ENCODE measurements at places on chromosomes 11 and 22.

DNA sequence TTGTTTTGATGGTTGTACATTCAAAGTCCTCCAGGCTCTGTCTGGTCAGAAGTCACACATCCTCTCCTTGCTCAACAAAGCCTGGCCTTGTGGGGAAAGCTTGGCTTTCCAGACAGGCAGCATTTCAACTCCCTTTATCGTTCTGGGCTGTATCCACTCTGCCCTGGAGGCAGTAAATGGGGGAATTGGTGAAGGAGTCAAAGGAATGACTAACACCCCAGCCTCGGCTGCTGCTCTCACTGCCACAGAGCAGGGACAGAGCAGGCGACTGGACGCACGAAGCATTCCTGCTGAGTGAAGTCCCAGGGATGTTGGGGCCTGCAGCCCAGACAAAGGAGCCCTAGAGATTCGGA, 52.8 kb downstream of the WNT11 start:
- no peak for DNase-seq

DNA sequence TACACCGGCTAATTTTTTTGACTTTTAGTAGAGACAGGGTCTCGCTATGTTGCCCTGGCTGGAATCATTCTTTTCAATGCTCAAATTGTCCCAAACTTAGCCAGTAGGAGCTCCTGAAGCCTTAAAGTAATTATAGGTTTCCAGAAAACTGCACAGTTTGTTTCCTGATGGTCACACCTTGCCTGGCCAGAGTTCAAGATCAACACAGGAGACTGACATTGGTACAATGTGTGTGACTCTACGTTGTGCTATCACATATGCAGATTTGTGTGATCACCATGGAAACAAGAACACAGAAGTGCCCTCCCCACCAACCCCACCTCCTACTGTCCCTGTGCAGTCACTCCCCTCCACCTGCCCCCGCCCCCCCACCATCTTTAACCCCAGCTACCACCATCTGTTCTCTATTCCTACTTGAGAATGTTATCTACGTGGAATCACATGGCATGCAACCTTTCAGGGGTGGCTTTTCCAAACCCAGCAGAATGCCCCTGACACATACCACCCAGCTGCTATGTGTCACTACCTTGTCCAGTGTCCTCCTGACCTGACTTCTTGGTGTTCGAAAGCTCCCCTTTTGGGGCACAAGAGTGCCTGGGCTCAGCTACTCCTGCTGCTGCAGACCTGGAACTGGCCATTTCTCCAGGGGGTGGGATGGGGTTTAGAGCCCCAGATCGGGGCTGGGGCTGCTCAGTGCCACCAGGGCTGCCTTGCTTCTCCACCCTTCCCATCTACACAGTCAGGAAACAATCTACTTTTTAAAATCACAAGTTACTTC, 6.1 kb upstream of the NAP1L4 start:
- DNase-seq = no peak

GRCh38 chr22:35842954-35843353, 125.3 kb downstream of the APOL5 start:
- DNase-seq = no peak

- DNase-seq = no peak
Measured at GRCh38 chr11:45025716-45026492, 75.2 kb upstream of the TP53I11 start.

DNA sequence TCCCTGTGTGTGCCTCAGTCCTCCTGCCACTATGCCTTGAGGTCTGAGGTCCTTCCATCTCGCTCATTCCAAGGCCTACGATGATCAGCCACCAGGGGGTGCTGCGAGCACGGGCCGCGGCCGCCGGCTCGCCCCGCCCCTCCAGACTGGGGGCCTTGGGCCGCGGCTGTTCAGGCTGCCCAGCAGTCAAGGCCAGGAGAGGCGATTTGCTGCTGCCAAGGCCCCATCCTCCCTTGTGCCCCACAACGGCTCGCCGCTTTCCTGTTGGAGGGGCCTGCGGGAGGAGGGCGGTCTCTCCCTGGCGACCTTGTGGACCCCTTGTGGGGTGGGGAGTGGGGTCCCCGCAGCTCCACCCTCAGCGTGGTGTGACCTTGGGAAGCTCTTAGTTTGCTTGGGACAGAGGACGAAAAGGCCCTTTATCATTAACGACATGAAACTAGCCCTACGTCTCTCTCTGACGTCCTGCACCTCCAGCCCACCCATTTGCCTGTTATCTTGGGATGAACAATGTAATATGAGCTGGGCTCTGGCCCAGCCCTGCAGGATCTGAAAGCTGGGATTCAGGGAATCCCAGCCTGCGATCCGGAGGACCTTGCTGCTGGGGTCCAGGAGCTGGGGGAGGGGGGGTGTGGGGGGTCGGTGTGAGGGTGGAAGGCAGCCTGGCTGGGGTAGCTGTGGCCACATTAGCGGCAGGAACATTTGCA, 5.3 kb upstream of the GALR3 start:
- peak; percentile 85 for DNase-seq

DNA sequence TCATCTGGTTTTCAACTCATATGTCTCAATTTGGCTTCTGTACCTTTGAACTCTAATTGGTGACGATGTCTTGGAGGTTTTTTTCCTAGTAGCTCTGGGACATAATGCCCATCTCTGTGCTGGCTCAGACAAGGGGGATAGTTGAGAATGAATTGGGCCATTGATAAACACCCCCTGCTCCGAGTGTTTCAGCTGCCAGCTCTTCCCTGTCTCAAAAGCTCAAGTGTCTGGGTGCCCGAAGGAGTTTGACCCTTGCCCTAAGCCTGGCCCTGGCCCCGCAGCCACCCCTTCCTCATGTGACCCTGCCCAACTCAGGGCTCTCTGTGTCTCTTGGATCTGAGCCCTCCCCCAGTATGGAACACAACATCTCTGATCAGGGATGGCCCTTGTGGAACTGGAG, 3.0 kb downstream of the INSC start:
- DNase-seq = no peak

GRCh38 chr11:26632691-26633159, 60.7 kb upstream of the MUC15 start:
- DNase-seq = no peak
